ENCODE measurements at places on chromosomes 7 and 10.

- no peak for DNase-seq
Observed at GRCh38 chr10:121947343-121948330, 19.8 kb upstream of the ATE1 start.

- DNase-seq: peak; percentile 86
Observed at GRCh38 chr10:5619362-5620211, 46.8 kb downstream of the ASB13 start.

DNA sequence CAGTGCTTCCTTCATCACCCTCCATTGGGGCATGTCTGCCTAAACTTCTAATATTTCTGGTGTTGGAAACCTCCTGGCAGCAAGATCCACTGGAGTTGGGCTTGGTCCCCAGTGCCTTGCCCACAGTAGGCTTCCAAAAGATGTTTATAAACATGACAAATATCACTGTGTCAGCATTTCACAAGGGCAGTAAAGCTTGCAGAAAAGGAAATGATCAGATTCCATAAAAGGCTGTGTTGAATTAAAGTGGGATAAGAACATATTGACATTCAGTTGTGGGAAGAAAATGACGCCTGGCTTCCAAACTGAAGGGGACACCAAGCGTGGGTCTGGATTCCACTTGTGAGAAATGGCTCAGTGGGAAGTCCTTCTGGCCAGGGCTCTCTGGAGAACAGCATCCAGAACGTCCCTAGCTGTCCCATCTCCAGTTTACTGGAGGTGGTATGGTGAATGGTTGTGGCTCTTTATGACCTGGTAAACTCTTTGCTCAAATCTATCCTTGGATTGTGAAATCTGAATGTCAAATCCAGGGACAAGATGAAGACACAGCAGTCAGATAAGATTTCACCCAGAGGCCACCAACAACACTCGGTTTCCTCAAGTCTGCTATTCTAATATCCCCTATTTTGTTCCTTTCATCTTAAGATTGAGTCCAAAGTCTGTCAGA is 287.2 kb downstream of the TNS3 start:
- DNase-seq: no peak

- DNase-seq: no peak
Observed at GRCh38 chr7:24764972-24765744, 7.9 kb upstream of the GSDME start.

GRCh38 chr7:20064974-20065862 is 152.0 kb downstream of the MACC1 start:
- peak; percentile 92 for DNase-seq

GRCh38 chr7:33986951-33987947 is 81.9 kb downstream of the BMPER start:
- DNase-seq: peak; percentile 100

DNA sequence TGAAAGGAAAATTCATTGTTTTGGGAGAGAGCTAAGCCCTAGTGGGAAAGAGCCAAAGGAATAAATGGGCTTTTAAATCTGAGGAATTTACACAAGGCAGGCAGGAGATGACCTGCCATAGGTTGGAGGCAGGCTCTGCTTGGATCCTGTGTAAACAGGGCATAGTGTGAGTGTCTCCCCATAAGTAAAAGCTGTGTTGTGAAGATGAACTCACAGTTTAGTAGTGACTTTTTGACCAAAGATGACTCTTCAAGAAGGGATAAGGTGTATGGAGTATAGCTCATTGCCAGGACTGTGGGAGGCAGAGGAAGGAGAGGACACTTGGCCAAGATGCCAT is 63.2 kb downstream of the KAT6B start:
- no peak for DNase-seq

- DNase-seq: no peak
Observed at GRCh38 chr7:158315326-158315725, 272.3 kb downstream of the PTPRN2 start.

DNA sequence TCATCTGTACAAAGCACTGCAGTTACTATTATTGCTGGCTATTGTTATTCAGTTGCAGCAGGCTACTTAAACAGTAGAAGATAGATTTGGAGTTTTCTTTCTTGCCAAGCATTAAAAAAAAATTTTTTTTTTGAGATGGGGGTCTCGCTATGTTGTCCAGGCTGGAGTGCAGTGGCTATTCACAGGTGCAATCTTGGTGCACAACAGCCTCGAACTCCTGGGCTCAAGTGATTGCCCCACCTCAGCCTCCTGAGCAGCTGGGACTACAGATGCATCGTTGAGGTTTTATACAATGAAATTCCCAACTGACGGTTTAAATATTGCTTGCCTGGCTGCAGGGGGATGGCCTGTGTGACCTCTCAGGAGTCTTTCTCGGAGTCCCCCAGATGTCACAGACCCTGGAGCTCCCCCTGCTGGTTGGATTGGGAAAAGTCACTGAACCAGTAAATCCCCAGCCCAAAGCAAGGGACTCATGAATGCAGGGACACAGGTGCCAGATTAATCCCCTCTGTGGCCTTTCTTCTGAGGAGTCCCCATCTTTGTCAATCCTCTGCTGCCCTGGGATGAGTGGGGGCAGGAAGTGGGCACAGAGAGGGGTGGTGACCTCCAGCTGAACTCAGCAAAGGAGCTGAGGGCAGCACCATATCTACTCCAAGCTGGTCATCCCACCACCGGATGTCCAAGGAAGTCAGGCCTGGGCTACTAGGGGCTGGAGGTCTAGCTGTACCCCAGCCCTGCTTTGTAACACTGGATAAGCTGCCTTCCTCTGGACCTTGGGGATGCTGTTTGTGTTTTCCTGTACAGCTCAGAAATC is 149.6 kb downstream of the C10orf105 start:
- peak; percentile 39 for DNase-seq

- no peak for DNase-seq
Observed at GRCh38 chr10:7193369-7193768, 217.5 kb downstream of the SFMBT2 start.

DNA sequence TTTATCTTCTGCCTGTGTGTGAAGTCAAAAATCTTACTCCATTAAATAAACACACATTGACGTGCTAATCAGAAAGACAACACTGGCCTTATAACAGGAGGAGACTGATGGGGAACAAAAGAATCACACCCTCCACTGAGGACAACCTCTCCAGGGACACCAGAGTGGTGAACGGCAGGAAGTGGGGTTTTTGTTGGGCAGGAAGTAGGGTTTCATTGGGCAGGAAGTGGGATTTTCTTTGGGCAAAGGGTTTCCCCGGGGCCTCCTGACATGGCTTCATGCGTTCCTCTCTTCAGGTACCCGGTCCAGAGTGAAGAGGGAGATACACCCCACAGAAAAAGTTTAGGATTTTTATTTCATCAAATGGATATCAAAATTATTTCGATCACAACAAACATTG is 30.6 kb downstream of the ADARB2 start:
- DNase-seq: no peak

DNA sequence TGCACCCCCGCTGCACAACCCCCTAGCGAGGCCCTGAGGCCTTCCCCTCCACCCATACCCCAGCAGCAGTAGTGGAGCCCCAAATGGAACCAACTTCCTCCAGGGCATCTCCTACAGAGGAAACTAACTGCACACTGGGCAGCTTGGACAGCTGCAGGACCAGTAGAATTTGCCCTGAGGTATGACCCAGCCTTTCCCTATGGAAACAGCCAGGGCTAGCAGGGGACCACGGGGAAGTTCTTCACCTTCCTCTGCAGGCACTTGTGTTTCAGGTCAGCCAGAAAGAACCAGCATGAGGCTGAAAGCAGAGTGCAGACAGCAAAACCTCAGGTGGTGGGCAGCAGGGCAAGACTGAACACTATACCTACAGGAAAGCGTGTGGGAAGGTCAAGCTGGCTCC is 5.7 kb upstream of the EEPD1 start:
- DNase-seq: no peak

DNA sequence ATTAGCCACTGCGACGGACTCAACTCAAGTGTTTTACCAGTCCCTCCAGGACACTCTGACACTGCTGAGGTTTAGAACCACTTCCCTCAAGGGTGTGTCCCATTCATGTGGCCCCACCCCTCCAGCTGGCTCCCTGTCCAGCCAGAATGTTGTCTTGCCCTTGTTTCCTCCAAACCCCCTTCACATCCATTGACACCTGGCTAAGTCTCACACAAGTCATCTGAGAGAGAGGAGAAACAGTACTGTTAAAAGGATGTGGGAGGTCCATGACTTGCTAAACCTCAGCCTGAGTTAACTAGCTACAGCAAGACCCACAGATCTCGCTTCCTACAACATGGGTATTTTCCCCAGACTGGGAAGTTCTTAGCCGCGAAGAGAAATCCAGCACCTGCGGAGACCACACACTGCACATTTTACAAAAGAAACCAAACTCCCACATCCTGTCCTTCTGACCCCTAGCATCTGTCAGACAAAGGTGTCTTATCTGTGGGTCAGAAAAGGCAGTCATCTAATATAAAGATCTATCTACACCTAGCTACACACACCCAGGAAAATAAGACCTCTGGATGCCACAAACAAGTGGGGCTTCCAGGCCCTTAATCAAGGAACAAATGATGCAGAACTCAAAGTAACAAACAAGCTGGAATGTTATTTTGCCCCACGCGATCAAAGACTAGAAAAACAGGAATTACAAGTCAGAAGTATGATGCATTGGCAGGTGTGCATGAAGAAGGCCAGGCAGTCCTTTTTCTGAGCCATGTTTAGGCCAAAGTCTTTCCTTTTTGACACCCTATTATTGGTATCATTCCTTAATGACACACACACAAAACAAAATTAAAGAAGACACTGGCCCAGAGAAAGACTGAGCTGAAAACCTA is 13.9 kb downstream of the OSBPL3 start:
- DNase-seq: no peak

GRCh38 chr10:44089671-44090070 is 295.2 kb downstream of the CXCL12 start:
- DNase-seq: no peak

DNA sequence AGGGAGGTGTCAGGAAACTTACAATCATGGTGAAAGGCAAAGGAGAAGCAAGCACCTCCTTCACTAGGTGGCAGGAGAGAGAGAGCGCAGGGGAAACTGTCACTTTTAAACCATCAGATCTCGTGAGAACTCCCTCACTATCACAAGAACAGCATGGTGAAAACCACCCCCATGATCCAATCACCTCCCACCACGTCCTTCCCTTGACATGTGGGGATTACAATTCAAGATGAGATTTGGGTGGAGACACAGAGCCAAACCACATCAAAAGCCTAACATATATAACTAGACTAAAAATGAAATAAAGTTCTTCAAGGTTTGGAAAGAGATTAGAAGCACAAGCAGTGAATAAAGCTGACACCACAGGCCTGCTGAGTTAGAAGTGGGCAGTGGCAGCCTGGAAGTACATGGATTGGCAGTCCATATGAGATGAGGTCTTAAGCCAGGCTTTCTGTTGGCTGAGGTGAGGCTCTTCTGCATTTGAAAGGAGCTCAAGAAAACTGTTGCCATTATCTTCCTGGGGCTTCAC is 96.4 kb upstream of the MDFIC start:
- no peak for DNase-seq

GRCh38 chr7:20019757-20020432 is 197.3 kb downstream of the MACC1 start:
- DNase-seq: no peak

DNA sequence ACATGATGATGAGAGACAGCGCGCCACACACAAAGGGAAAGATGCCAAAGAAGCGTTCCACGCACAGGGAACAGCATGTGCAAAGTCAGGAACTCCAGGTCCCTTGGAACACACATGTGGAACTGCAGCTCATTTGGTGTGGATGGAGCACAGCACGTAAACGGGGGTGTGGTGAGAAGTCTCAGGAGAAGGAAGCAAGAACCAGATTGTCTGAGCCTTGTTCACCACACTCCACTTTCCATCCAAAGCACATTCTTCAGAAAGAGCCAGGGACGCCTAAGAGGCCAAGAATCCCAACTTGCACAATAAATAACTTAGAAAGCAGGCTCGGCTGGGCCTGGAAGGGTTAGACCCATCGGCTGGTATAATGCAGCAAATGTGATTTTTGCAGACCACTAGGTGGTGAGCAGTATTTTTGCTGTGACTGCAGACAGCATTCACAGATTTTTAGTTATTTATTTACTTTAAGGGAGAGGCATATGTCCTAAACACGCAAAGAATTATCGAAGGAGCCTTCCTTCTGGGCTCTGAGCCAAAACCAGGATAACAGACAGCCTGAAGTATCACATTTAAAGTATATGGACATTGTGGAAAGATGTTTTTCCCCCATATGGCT is 27.9 kb upstream of the ASCC1 start:
- DNase-seq: peak; percentile 93

DNA sequence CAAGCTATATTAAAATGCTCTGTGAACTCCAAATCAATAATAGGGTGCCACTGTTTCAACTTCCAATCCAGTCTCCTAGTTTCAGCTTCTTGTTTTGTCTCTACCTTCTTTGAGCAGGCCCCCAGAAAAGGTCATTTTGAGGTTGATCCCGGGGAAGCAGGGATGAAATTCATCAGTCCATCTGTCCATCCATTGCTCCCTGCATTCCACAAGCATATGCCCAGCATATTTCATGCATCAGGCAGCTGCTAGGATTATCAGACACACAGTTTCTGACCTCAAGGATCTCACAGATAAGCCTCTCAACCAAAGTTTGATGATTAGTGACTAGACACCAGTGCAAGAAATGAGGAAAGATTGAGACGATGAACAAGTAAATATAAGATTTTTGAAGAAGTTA is 186.6 kb upstream of the PDE1C start:
- DNase-seq: no peak

- no peak for DNase-seq
Observed at GRCh38 chr10:121428867-121429266, 169.4 kb downstream of the FGFR2 start.

Data from fibroblast of skin of right biceps (primary cell).